ENCODE measurements at places on chromosomes 6 and 20.

DNA sequence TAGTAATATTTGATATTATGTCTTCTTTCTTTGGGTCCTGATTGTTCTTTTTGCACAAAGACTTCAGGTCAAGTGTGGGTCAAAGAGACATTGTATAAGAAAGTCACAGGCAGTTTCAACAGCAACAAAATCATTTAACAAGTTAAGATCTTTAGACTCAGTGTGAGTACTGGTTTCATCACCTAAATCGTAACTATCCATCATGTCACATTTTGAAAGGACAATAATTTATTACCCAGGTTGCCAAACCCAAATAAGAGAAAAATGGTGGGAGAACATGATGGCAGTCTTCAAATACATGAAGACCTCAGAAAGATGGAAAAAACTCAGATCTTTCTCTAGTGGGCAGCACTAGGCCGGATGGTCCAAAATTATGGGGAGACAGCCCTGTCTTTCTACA is 55.5 kb upstream of the BCLAF1 start:
- no peak for DNase-seq

GRCh38 chr20:54178256-54178655 is 4.5 kb upstream of the CYP24A1 start:
- no peak for DNase-seq

DNA sequence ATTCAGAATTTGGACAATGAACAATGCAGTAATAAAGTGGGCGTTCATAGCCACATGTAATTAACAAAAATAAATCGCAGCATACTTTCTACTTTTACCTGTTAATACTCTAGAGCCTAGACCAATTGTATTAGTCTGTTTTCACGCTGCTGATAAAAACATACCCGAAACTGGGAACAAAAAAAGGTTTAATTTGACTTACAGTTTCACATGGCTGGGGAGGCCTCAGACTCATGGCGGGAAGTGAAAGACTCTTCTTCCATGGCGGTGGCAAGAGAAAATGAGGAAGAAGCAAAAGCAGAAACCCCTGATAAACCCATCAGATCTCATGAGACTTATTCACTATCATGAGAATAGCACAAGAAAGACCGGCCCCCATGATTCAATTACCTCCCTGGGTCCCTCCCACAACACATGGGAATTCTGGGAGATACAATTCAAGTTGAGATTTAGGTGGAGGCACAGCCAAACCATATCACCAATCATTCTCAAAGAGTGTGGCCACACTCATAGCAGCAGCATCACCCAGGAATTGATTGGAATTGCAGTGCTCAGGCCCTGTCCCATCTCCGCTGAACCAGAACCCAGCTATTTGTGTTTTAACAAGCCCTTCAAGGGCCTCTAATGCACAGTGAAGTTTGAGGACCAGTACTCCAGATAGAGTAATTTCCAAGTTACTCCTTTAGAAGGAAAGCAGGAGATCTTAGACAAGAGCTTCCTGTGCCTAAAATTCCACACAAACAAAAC is 650.0 kb downstream of the KIF16B start:
- no peak for DNase-seq

DNA sequence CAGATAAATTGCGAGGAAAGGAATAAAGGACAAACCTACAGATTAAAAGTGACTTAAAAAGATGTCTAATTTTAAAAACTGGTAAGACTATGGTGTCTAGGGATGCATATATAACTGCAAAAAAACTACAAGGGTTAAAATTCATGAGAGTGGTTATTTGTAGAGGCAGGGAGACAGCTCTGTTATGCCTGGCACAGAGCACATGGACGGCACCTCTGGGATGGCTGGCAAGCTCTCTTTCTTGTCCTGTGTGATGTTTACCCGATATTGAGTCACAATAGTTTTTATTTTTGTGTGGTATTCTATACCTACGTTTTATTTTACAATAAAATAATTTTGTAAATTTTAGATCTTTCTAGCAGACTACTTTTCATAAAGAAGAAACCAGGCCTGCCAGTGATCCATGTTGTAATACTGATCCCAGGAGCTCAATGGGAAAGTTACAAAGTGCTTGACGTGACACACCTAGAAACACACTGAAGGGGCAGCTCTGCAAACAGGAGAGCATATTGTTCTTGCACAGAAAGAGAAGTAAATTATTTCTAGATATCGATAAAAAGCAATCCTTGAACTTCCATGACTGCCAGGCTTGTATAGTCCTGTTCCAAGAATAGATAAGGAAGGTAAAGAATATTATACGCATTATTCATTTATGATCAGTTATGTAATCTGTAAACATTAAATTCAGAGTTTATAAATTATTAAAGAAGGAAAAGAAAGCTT is 290.0 kb downstream of the PTPRK start:
- no peak for DNase-seq

GRCh38 chr20:19435316-19435715 is 222.9 kb downstream of the SLC24A3 start:
- DNase-seq, result no peak

DNA sequence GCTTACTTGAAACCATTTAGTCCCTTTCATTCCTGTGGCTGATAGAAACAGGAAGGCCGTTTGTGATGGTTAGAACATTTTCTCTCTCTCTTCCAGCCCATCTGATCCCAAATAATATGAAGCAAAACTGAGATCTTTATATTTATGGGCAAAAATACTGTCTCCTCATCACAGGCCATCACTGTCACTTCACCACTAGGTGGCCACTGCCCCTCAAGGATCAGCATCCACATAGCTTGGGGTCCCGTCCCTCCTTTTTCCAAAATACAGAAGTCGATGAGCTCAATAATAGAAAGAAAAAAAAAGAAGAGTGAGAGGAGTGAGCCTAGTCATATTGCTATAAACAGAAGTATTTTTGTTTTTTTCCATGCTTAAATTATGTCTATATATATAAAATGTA is 46.4 kb upstream of the LAMP5 start:
- DNase-seq, result no peak
